ENCODE measurements at places on chromosomes 5 and 9.
A peak's percentile ranks its signal among the peaks of the same experiment; 100 is the strongest.

GRCh38 chr9:19028835-19029451, 4.1 kb downstream of the SAXO1 start:
- peak; percentile 76 for DNase-seq

DNA sequence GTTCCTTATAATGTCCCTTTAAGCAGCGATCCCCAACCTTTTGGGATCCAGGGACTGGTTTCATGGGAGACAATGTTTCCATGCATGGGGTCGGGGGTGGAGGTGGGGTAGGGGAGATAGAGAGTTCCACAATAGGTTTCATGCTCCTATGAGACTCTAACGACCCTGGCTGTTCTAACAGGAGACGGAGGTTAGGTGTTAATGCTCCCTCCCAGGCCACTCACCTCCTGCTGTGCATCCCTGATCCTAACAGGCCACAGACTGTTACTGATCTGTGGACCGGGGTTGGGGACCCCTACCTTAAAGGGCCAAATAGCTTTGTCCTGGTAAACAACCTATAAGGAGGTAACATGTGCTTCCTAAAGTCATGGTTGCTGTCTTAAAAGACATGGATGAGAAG, 602.5 kb upstream of the RGMB start:
- no peak for DNase-seq

GRCh38 chr9:20340511-20340861, 281.8 kb downstream of the MLLT3 start:
- no peak for DNase-seq

DNA sequence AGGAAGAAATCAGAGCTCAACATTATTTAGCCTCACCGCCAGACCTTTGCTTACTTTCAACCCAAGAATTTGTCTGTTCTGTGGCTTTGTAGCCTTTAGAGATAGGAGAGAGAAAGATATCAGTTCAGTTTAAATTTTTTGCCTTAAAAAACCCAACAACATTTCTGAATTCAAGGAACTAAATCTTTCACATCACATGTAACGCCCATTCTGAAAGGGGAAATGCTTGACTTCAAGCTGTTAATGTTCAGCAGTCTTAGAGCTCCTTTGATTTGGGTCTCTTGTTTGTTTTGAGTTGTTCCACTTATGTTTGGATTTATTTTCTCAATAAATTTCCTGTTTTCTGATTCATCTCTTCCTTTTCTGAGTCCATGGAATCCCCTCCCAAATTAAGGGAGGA, 294.5 kb downstream of the ARHGAP26 start:
- no peak for DNase-seq

- DNase-seq: no peak
Observed at GRCh38 chr9:111271047-111271446, 59.0 kb downstream of the OR2K2 start.

Measured in GM10248 (cell line).